Stimulated activated CD4-positive, alpha-beta T cell treated with anti-CD3 and anti-CD28 coated beads, TNF-alpha, amount 100 ng/mL, for 1 hour (primary cell): ENCODE measurements at places on chromosomes 6 and 20.
A peak's percentile ranks its signal among the peaks of the same experiment; 100 is the strongest.

GRCh38 chr20:12074111-12074655, 156.5 kb downstream of the BTBD3 start:
- no peak for DNase-seq

DNA sequence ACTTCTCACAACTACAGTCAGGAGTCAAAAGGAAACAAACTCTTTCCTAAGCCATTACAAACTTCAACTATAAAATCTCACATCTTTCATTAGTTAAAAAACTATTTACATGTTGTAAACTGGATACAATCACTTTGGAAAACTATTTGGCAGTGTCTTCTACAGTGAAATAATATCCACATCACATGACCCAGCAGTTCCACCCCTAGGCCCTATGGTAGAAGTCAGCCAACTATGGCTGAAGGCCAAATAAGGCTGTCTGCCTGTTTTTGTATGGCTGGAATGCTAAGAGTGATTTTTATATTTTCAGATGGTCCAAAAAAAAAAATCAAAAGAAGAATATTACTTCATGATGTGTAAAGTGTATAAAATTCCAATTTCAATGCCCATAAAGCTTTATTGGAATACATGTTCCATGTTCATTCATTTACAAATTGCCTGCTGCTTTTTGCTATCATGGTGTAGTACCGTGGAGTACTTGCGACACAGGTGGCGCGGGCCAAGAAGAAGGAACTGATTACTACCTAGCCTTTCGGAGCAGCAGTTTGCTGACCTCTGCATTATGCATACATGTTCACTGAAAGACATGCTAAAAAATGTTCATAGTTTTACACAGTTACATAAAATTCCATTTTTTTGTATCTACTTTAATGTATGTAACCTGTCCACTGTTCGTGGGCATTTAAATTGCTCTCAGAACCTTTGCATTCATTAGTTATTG, 129.0 kb downstream of the KIF16B start:
- DNase-seq: no peak

DNA sequence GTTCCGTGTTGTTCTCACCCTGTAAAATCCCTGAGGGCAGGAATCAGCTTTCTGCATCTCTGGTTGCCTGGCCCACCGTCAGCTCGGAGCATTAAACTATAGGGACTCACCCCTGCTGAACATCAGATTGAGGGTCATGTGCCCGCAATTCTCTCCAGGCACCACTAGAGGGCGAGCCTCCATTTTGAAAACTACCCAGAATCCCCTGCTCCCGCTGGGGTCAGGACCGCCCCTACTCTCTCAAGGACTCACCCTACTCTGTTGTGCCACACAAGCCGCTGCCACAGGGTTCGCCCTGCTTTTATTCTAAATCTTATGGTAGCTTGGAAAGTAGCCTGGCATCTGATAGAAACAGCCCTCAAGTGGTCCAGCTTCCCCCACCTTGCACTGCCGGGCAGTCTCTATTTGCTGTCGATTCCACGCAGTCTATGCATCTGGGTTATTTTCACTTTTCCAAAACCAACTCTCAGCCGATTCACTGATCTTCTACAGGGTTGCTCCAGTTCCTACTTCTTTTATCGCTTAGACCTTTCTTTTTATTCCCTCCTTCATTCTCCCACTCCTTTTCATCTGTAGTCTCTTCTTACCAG, 244.1 kb upstream of the QKI start:
- peak; percentile 2 for DNase-seq

DNA sequence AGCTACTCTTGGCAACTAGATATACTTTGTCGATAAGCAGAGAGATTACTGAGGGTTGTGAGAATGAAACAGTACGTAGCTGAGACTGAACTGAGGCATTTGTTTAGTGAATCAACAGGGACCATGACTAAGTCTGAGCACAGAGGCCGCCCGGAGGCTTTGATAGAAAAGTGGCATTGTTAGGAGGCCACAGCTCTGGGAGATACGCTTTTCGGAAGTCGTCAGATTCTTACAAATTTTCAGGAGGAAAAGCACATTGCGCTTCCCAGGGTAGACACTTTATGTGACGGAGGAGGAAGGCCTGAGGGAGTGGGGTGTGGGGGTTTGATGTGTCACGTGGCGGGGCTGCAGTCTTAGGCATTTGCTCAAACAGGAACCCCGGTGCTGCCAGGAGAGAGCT, 69.4 kb downstream of the PSMG4 start:
- DNase-seq: no peak

DNA sequence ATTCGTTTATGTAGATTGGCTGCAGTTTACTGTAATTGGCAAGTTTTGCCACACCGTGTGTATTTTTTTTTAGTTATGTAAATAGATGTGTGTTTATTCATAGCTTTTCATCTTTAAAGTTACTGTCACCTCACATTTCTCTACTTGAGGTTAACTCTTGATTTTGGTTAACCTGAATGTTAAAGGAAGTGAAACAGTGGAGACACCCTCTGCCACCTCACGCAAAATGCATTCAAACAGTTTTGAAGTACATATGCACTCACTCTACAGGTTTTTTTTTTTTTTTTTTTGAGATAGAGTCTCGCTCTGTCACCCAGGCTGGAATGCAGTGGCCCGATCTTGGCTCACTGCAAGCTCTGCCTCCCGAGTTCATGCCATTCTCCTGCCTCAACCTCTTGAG, 17.7 kb downstream of the OR2A4 start:
- no peak for DNase-seq

DNA sequence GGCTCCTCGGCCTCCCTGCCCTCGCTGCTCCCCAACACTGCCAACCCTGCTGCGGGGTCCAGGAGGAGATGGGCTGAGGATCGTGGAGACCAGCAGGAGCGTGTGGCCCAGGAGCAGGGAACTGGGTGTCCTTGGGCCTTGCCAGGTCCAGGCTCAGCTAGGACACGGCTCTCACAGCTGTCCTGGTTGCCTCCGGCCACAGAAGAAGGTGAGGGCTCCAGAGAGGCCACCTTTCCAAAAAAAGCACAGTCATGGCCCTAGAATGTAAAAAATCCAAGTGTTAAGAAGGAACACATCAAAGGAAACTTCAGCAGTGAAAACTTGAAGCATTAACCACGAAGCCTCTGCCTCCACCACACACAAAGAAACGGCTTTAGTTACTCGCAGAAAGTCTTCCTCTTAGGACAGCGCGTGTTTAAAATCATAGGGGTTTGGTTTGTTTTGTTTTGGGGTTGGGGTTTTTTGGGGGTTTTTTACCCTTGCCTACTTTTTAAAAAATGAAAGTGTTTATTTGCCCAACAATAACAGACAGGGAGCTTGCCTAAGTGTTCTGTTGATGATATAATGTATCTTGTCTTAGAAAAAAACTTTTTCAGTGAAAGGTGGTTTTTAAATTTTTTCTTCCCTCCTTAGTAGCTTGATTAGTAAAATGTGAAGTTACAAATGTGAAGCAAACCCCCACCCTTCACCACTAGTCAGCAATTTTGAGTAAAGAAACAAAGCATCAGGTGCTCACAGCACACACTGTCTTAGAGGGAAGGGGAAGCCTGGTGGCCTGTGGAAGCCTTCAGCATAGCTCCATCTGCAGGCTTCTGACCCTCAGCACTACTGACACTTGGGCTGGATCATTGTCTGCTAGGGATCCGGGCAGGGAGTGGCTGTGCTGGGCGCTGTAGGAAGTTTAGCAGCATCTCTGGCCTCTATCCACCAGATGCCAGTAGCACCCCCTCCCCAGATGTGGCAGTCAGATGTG, 60.0 kb downstream of the PTPN1 start:
- DNase-seq: no peak

GRCh38 chr20:12391099-12391498, 473.4 kb downstream of the BTBD3 start:
- DNase-seq: no peak

DNA sequence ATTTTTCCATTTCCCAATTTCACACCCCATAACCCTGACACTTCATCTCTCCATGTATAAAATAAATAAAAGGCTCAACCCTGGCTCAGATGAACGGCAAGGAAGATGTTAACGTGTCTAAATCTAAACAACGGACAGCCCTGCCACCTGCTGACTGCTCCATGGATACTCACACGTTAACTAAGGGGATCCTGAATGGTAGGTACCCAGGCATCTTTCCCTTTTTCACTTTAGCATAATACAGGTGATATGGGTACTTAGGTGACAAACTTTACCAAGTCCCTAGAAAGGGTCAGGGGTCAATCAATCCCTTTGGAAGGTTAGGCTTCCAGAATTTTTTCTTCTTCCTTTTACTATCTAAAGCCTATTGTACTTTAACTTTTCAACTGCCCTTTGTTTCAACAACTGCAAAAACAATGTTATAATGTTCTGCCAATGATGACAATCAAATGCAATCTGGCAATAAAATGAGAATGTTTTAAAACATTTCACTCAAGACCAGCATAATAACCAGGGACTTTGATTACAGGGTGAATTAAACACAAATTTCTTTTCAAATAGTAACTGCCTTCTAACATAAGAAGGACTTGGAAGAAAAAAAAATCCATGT, 52.4 kb upstream of the IPCEF1 start:
- no peak for DNase-seq

DNA sequence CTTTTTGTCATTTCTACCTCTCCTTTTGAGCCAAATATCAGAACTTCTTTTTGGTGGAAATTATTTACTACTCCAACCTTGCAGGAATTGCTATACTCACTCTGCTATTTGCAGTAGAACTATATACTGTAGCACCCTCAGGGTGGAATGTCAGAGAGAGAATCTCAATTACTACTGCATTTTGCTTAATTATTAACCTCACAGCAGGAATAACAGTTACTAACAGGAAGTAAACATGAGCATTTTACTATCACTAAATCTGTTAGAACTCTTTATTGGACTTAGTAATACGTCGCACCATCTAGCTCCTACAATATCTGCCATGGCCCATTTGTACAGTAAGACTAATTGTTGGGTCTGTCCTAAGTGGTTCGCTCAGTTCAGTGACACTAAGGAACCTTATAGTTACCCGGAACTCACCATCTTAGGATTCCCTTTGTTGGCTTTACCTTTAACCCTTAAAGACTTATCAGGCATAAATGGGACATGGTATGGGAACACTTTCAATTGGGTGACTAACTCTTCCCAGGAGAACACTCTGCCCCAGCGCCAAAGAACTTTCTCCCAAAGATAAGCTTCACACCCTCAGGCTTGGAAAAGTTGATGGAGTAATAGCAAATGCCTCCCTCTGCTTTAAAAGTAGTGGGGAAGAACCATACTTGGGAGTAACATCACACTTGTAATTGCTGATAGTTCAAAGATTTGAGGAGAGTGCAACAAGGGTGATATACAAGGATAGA, 38.8 kb downstream of the PLN start:
- no peak for DNase-seq

- no peak for DNase-seq
Observed at GRCh38 chr6:144344646-144345045, 59.5 kb downstream of the UTRN start.

DNA sequence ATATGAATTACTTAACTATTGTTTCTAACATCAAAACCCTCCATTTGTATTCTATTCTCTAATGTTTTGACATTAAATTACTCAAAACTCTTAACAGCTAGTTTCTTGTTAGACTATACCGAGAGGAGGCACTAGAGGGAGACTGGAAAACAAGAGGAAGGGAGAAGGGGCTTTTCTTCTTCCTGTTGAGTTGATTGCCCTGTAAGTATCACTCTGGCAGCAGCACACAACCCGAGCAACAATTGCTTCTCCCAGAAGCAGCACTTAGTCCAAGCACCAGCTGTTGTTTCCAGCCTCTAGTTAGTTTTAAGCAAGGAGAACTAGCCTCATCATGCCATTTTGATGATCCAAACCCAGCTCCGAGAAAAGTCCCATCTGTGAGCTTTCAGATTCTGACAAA, 603.8 kb downstream of the PRKN start:
- no peak for DNase-seq

GRCh38 chr20:57777911-57778310, 68.1 kb upstream of the PMEPA1 start:
- DNase-seq: no peak

DNA sequence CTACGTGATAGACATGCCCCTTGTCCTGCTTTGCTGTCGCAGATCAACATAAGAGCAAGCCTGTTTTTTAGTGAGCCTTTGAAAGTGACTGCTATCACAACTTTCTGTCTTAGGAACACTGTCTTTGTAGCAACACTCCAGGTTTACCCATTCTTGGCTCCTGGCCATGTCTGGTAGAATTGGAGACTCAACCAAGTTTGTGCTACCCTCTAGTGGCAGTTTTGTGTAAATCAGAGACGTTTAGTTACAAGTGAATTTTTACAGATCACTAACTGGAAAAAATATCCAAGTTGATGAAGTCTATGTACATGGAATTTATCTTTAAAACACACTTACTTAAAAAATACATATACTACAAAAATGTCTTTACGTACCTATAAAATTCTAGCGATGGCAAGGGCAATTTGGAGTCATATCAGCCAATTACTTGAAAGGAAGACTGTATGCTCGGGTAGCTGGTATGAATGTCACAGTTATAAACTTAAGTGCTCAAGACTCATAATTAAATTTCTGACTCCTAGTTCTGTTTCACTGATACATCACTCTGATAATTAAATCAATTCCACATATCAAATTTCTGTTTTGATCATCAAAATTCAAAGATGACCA, 101.4 kb downstream of the ADGB start:
- no peak for DNase-seq

DNA sequence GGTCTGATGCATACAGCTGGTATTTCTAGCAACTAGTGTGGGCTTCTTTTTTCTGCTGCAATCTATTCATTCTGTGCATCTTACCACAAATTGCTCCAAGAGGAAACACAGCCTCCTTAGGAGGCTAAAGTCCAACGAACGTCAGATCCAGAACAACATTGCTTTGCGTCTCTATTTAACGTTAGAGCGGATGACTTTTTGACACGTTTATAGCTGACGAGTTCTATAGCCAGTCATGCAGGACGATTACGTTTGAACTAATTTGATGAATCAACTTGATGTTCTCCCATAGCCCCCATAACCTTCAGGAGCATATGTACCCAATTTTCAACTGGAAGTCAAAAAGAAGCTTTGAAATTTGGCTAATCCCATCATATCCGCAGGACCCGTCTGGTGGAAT, 59.9 kb downstream of the TSHZ2 start:
- DNase-seq: no peak

GRCh38 chr6:96301023-96301422, 220.6 kb upstream of the UFL1 start:
- no peak for DNase-seq

GRCh38 chr6:85368631-85369030, 81.3 kb upstream of the NT5E start:
- no peak for DNase-seq

DNA sequence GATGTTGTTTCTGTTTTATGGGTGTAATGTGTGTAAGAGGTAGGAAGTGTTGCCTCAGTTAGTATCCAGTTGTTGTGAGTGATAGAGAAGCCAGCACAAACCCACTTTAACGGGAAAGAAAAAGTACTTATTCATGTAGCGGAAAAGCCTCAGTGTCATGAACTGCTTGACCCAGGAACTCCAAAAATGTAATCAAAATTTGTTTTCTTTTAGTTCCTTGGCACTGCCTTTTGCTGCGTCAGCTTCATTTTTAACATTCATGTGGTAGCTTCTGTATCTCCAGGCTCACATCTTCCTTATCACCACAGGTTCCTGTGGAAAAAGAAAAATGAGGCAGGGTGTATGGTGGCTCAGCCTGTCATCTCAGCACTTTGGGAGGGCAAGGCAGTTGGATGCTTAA, 46.4 kb upstream of the CCDC28A start:
- DNase-seq: no peak

- DNase-seq: no peak
Observed at GRCh38 chr6:106290954-106291353, 34.6 kb downstream of the ATG5 start.

GRCh38 chr20:227439-228105, 514 bp downstream of the DEFB129 start:
- no peak for DNase-seq
